ENCODE measurements at places on chromosomes 2 and 18. TPM values are rescaled to one million over a fixed set of nuclear protein-coding genes. Genes with fewer than 3 reads are reported as not detected.

INPP5D gene
- total RNA-seq: not detected

GRCh38 chr2:216369821-216370220, 2.5 kb downstream of the MARCHF4 start:
- DNase-seq: no peak

GRCh38 chr2:178385595-178386148, 65.3 kb downstream of the PRKRA start:
- DNase-seq: no peak

DNA sequence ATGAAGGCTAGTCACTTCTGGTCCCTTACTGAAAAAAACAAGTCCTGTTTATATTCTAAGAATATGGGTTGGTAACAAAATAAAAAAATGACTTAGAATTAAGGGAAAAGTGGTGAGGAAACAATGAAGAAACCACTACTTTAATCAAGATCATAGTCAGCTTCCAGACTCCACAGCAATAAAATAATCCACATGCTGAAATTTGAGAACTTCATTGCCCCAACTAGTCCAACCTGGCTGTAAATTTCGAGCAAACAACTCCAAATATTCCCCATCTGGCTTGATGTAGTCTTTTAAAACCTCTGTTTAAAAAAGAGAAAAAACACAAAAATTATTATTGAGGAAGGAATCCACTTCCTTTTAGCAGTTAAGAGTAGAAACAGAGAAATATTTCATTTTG, 32.5 kb downstream of the METTL4 start:
- no peak for DNase-seq

DNA sequence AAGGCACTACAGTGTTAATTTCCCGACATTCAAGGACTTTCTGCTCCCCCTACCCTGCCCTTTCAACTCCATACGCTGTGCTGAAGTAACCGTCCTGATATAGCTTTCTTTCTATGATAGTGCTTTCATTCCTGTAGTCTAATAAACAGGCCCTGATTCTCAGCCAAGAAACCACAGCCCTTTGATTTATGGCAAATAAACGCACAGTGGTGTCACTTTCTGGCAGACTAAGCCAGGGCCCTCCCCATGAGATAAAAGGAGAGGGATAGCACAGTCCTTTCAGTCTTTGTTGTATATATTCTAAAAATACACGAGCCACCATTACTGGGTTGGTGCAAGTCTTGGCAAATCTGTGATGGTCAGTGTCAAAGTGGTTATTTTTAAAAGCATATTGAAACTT, 291.2 kb downstream of the ALPK2 start:
- no peak for DNase-seq

DNA sequence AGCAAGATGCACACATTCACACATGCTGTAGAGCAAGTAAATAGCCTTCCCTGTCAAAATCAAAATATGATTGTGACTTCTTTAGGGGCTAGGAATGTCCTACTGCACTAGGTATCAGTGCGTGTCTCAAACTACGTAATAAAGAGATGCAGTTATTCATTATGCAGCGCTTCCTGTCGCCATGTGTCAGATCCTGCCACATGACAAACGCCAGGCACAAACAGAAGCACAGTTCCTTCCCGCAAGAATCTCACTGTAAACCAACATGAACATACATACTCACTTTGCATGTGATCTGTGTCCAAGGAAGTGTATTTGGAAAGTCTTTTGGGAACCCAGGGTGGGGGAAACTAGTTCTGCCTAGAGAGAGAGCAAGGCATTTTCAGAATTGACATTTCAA, 599.9 kb downstream of the RNF144A start:
- DNase-seq: no peak
